Stimulated activated CD4-positive, alpha-beta T cell treated with anti-CD3 and anti-CD28 coated beads, Interleukin-1b, Interleukin-23, amount 100 ng/mL, for 4 hours (primary cell): ENCODE measurements at places on chromosomes 7 and 10.
A peak's percentile ranks its signal among the peaks of the same experiment; 100 is the strongest.

- no peak for DNase-seq
Observed at GRCh38 chr10:124025660-124026588, 67.5 kb downstream of the CHST15 start.

GRCh38 chr7:129612112-129613015, 844 bp downstream of the NRF1 start:
- DNase-seq = no peak

- DNase-seq = no peak
Observed at GRCh38 chr10:113078282-113078907, 128.3 kb downstream of the TCF7L2 start.

- DNase-seq = no peak
Observed at GRCh38 chr10:6513476-6513875, 66.6 kb downstream of the PRKCQ start.

DNA sequence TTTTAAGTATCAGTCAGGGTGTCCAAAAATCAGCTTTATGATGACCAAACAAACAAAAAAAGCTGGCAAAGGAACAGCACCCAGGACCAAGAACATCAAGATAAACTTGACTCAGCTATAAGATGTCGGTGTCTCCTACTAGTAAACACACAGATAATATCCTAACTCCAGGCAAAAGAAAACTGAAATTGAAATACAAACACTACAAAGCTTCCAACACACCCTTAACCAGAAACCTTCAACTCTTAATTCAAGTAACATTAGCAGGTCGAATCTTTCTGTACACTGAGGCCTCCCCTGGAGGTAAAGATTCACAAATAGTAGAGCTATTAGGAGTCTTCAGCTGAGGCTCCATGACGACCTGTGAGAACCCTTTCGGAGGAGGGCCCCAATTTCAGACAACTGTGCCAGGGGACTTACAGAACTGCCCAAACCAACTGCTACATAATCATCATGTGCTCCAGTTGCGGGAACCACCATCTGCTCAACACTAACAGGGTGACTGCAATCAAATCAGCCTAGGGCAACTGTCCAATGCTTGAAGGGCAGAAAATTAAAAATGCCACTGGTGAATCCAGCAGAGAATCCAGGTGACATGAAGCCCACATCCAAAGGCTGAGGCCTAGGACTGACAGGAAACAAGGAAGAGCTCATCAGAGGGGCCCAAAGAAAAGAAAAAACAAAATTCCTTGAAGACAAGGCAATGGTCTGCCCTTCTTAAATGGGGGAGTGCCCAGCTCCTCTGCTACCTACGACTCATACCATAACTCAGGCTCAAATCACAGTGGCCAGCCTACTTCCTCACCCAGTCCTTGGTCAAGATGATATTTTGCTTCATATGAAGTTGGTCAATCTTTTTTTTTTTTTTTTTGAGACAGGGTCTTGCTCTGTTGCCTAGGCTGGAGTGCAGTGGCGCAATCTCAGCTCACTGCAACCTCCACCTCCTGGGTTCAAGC, 20.0 kb downstream of the XPNPEP1 start:
- DNase-seq = no peak

DNA sequence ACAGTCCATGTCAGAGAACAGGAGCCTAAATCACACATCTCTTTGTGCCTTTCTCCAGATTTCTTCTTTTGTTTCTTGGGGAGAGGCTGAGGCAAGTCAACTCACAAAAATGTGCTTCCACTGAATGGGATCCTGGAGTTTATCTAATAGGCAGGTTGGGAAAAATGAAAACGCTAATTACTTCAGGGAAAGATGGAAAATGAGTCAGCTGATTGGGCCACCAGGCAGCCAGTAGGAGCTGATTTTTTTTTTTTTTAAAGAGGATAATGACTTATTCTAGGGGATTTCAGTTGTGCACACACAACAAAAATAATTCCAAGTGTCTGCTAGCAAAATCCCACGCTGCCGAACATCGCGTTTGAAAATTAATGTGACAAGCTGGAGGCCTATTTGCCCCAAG, 412.8 kb upstream of the ZMIZ1 start:
- no peak for DNase-seq

DNA sequence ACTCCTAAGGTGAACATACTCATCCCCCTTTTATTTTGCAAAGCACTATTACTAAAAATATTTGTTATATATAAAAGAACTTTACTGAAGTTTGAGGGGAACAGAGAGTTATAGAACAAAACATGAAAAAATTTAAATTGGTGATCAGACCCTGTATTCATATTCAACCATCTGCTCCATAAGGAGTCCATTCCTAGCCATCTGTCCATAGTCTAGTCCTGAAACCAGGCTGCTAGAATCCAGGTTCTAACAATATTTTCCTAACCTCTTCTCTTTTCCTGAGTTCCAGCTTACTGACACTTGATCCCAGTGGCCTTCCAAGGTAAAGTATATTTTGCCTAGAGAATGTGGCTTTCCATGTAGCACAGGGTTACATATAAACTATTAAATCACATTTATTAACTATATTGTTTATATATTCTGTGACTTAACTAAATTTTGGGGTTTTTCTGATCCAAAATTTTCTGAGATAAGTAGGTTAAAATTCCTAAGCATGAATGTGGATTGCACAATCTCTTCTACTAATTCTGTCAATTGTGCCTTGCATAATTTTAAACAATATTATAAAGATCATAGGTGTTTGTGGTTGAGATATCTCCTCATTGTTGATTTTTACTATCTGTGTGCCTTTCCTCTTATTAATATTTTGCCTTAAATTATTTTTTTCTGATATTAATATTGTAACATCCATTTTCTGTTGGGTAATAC, 137.6 kb upstream of the MAGI2 start:
- no peak for DNase-seq

GRCh38 chr7:158016180-158017097, 571.2 kb downstream of the PTPRN2 start:
- DNase-seq = no peak

DNA sequence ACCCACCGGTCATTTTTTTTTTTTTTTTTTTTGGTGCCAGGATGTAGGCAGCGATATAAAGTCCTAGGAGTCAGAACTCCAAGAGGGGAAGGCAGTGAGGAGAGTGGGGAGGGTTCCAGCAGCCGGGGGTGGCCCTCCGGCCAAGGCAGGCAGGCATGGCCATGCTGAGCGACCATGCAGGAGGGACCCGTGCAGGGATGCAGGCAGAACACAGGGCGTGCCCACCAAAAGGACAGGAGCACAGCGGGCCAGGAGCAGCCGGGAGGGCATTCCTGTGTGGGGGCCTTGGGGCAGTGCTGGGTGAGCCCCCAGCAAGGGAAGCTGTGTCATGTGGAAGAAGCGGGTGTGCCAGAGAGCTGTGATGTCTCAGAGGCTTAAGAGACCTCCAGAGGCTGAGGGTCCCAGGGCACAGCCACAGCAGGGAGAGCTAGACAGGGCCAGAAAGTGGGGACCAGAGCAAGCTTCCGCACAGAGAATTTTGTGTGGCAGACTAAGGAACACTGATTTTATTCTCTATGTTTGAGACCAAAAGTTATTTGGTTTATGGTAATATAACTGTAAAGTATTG, 5.7 kb downstream of the ZFAND2A start:
- no peak for DNase-seq

GRCh38 chr10:132533571-132534260, 3.9 kb upstream of the INPP5A start:
- no peak for DNase-seq

DNA sequence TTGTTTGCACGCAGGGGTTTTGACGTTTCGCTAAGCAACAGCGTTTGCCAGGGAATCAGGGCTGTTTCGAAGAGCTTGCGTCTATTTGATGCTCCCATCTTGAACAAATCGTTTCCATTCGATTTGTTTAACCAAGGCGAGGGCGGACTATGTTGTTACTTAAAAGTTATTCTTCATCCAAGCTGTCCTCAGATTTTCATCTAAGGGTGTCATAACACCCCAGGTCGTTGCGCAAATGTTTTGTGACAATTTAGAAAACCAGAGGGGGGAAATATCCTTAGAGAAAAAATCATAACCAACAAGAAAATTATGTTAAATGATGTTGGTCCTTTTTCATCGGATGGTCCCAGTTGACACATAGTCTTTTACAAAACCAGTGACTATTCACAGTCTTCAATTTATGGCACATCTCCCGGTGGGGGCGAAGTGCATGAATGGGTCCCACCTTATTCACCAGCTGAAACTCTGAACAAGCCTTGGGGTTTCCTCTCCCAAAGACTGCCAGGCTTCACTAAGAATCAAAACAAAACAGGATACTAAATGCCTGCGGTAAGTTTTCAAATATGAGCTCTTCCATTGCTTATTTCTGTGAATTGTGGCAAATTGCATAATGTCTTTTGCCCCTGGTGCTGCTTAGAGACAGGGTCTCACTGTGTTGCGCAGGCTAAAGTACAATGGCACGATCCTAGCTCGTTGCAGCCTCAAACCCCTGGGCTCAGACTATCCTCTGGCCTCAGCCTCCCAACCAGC, 109.9 kb downstream of the REEP3 start:
- DNase-seq = no peak

- DNase-seq = no peak
Observed at GRCh38 chr10:35594115-35595079, 10.7 kb upstream of the GJD4 start.

- DNase-seq = no peak
Observed at GRCh38 chr7:2233926-2234325, 1.2 kb upstream of the MAD1L1 start.

GRCh38 chr7:89103564-89103963, 308.0 kb upstream of the TEX47 start:
- no peak for DNase-seq

- DNase-seq = no peak
Observed at GRCh38 chr7:133815611-133816210, 311.4 kb upstream of the LRGUK start.

GRCh38 chr10:6108631-6109443, 20.0 kb downstream of the RBM17 start:
- peak; percentile 27 for DNase-seq

DNA sequence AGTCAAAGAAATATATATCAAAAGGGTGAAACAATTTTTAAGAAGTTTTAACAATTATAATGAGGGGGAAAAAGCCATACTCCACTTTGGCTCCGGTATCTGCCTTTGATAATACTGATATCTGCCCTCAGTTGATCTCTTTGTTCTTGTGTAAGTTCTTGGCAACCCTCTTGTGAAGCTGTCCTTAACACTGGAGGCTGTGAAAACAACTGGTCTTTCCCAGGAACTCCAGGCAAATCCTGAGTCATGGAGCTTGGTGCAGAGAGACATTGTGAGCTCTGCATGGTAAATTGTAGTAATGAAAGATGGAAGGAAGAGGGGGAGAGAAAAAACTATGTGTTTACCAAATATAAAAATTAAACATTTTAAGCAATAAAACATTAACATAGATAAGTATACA, 11.9 kb upstream of the ERVW-1 start:
- DNase-seq = no peak

- DNase-seq = no peak
Observed at GRCh38 chr10:15237351-15237750, 68.9 kb upstream of the NMT2 start.

DNA sequence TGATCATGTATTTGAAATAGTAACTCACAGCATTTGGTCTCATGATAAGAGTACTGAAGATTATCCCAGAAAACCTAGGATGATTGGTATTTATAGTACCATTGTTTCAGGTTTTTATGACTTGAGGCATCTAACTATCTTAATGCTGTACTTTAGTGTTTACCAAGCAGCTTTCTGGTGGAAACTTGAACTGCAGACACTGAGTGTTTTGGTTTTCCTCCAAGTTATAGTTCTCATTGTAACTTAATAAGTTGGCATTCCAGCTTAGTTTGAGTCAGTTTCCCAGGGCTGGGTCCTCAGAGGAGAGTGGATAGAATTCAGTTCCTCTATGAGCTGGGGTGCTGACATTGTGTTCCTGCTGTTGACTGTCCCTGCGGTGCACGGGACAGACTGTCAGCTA, 50.4 kb downstream of the SEC23IP start:
- no peak for DNase-seq

DNA sequence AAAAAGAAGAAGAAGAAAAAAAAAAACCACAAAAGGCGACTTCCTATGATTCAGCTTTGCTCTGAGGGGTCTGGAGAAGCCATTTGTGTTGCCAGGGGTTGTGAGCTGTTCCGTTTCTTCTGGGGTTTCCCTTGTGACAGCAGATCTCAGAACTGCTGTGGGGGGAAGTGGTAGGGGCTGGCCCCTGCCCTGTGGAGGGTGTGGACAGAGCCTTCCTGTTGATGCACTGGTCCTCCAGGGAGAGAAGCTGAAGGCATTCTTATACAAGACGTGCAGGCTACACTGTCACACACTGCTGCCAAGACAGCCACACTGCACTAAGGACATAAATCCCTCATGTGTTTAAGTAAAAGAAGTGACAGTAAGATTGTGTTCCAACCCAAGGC, 17.3 kb upstream of the CSGALNACT2 start:
- DNase-seq = no peak

- peak; percentile 30 for DNase-seq
Observed at GRCh38 chr7:5528071-5528814, 104.6 kb upstream of the TNRC18 start.

DNA sequence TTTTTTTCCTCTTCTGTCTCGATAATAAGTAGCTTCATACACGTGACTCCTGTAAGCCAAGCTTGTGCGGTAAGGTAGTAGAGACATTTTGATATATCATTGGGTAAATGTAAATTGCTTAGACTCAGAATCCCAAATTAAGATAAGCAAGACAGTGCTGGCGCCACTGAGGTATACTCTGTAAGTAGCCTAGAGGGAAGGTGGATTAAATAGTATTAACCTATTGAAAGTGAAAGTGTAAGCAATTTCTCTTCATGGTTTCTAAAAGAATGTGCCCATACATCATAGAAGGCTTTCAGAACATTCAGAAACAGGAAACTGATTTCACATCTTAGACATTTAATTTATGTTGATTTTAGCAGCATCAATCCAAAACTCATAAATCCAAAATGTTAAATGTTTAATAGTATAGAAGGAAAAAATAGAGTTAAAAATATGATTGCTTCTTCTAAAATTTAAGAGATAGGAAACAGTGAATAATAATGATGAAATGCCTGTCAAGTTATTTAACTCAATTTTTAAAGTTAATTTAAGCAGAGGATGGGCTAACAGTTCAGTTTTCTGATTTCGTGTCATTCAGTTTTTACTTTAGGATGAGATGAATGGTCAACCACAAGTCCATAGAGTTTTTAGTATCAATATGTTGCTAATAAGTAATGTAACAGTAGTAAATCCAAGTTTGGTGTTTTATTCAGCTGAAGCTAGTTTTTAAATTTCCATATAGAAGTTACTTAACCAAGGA, 36.8 kb downstream of the LRRC72 start:
- DNase-seq = no peak

- no peak for DNase-seq
Observed at GRCh38 chr10:33249659-33250345, 84.7 kb downstream of the NRP1 start.

DNA sequence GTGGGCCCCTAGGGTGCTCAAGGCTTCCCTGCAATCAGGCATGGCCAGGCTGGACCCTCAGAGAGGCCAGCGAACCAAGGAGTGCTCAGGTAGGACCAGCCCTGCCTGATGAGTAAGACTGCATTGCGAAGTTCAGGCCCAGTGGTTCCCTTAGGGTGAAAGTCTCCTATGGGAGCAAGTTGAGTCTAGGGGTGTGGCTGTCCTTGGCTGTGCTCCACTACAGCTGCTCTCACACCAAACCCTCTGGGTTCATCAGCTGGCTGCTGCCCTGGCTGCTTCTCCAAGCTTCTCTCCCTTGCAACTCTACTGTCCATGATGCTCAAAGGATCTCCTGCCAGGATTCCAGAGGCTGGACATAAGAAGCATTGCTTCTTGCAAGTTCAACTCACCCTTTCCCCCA, 18.7 kb downstream of the FAM25A start:
- no peak for DNase-seq

GRCh38 chr10:4086131-4086898, 301.3 kb upstream of the KLF6 start:
- no peak for DNase-seq
